Right ventricle myocardium superior (tissue), 1 donor: ENCODE measurements at places on chromosomes 6 and 20.

GRCh38 chr20:59032023-59032712 is at the start of gene ATP5F1E:
ATP5F1E (minus strand) TSS chr20:59032335; CDS start chr20:59032251, 84 bp downstream.
- DNase-seq: peak; percentile 98

DNA sequence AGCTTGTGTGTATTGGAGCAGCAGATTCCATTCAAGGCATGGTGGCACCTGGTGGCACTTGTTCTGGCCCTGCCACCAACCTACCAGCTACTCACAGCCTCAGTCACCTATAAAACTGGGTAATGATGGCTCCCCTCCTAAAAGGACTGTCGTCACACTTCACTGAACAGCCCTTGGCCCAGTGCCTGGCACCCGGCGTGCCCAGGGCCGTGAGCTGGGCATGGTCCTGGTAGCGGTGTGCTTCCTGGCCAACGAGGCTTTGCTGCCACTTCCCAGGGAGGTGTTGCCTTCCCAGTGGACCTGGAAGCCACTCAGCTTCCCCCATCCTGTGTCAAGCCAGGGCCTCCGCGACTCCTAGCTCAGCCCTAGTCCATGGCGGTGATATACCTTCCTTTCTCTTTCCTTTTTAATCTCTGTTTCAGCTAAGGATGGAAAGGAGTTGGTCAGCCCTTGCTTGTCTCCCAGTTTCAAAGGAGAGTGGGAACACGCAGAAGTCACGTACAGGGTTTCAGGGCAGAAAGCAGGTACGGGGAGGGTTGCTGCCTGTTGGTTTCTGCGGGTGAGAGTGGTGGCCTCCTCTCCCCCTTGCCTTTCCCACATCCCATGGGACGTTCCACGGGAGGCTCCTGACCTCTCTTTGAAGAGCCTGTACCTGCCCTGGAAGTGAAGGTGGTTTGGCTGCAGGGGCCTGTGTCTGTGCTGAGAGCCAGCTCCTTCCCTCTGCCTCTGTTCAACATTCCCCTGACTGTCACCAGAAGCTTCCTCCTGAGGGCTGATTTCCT is 25.5 kb downstream of the ENTPD6 start:
- peak; percentile 82 for DNase-seq

- no peak for DNase-seq
These were observed 69.3 kb upstream of the EYS start for GRCh38 chr6:65776332-65776731.

DNA sequence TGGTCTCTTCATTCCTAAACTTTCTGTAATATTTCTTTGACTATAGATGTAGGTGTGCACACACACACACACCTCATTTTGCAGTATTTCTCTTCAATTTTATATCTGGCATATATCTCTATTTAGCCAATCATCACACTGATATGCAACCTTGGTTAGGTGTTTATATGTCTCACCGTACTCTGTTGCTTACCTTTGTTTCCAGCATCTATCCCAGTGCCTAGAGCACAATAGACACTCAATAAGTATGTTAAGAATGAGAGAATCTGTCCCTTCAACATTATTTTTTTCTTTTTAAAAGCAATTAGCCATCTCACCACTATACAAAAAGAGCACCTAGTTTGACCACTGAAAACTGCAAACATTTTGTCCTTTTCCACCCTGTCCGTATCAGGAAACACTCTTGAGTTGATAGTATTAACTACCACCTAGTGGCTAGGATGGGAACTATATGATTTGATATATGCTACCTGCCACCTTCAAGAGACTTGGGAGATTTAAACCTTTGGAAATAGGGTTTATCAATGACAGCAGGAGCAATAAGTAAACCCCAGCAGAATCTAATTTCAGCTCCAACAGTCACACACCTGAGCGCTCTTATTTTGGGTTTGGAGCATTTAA is 48.7 kb upstream of the RSPO3 start:
- no peak for DNase-seq

GRCh38 chr6:93721386-93722048 is 302.2 kb upstream of the EPHA7 start:
- no peak for DNase-seq
